ENCODE measurements at places on chromosomes 3 and 15.
A peak's percentile ranks its signal among the peaks of the same experiment; 100 is the strongest.

GRCh38 chr3:100033903-100034471 is 80.3 kb downstream of the FILIP1L start:
- DNase-seq: no peak

GRCh38 chr15:90647326-90647725 is 69.8 kb upstream of the BLM start:
- no peak for DNase-seq

- DNase-seq: no peak
Observed at GRCh38 chr15:36177590-36178302, 401.7 kb upstream of the CDIN1 start.

GRCh38 chr3:175316799-175317198 is 457.7 kb downstream of the NAALADL2 start:
- DNase-seq: no peak

DNA sequence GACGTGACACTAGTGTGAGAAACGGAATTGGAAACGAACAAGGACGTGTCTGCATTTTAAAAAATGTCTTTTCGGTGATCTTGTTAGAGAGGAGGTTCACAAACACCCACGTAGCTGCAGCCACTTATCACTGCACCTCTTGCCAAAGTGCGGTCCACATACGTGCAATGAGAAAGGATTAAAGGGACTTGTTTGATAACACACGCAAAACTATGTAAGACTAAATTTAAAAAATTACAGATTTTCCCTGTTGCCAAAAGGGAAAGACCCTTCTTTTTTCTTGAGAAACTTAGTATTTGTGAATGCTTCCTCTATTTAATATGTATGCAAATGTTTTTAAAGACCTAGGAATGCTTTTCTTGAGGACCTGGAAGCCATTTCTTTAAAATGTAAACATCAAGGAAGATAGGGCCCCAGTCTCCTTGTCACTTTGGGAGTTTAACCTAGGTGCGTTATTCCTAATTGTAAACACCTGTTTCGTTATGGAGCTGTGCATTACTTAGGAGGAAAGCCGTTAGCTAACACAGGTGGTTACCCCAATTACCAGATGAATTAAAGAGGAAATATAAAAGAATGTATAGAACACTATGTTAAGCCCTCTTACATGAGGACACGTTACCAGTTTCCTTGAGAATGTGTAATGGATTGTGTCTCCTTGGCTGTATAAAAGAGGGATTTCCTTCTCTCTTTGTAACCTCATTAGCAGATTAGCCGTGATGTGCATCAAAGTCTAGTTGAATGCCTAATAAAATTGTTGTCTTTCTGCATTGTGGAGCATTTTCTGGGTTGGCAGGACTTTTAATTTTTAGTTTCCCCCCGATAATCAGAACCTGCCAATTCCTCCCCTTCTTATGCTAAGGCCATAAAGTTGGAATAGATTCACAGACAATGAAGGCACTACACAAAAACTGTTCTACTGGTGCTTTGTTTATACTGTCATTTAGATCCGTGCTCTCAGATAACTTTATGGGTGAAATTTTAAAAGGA is 1.0 kb downstream of the LEKR1 start:
- no peak for DNase-seq

DNA sequence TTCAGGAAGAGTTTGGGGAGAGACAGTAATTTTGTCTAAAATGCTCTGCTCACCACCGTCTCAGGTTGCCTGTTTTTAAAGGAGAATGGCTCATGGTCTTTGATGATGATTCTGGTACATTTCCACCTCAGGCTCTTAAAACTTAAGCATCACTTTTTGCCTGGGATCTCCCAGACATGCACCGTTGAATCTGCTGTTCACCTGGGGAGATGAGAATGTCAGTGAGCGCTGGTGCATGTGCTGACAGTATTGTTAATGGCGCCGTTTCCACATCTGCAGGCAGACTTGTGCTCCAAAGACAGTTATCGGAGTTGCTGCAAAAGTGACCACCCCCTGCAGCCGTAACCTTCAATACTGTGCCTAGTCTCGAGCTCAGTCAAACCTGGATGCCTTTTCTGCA is 219.0 kb upstream of the TPM1 start:
- DNase-seq: no peak

DNA sequence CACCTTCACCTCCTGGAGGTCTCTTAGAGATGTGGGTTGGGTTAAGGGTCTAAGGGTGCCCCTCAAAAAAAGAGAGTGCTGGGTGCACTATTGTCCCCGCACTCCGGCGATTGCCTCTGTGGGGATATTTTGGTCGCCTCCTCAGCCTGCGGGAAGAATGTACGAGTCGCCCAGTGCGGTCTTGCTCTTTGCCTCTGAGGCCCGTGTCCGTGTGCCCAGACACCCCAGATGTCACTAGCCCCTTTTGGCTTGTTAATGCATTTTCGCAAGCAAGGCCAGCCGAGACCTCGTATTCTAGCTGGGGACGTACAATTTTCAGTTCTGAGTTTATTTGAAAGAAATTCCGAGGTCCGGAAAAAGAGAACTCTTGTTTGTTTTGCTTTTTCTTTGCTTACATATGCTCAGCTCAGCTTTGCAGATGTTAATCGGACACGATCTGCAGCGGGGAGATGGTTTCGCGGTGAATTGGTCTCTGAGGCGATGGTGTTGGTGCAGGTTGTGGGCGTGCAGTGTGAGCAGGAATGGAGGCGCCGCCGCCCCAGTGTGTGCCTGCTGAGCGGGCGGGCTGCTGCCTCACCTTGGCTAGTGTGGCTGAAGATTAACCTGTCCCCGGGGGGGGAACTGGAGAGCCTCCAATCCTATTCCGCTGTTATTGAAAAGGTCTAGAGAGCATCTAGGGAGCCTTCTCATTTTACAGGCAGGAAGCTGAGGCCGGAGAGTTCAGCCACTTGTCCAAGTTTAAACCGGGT is 1.4 kb downstream of the ST6GAL1 start:
- DNase-seq: peak; percentile 77

GRCh38 chr3:120907659-120908029 is 361 bp upstream of the STXBP5L start:
- DNase-seq: no peak

DNA sequence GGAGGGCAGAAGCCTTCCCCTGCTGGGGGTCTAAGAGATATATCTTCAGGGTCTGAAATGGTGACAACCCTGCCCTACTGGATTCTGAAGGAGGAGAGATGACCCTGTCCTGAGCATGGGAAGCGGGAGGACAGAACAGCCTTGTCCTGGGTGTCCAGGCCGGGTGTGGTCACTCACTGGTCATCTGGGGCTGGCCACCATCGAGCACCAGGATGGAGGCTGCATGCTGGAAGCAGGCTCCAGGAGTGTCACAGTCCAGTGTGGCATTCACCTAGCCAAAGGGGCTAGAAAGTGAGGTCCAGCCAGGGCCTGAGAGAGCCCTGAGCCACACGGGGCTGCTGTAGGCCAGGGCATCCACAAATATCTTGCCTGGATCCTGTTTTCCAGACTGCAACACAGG is 5.2 kb downstream of the CDHR4 start:
- no peak for DNase-seq

GRCh38 chr15:46815765-46816164 is 901.5 kb upstream of the SEMA6D start:
- no peak for DNase-seq

DNA sequence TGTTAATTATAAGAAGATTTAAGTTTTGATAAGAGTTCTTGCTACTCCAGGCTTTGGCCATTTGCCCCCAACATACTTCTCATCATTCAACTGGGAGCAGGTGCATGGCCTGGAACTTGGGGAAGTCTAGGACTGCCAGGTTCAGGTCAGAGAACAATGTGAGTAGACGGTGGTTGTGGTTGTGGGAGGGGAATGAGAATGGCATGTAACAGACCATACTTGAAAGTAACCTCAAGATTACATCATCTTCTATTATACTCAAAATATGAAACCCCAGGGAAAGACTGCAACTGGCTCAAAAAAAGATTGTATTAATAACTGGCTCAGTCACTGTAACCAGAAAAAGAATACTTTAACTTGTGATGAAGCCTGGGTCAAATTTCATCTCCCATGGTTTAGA is 364.9 kb upstream of the DPPA4 start:
- DNase-seq: peak; percentile 31

DNA sequence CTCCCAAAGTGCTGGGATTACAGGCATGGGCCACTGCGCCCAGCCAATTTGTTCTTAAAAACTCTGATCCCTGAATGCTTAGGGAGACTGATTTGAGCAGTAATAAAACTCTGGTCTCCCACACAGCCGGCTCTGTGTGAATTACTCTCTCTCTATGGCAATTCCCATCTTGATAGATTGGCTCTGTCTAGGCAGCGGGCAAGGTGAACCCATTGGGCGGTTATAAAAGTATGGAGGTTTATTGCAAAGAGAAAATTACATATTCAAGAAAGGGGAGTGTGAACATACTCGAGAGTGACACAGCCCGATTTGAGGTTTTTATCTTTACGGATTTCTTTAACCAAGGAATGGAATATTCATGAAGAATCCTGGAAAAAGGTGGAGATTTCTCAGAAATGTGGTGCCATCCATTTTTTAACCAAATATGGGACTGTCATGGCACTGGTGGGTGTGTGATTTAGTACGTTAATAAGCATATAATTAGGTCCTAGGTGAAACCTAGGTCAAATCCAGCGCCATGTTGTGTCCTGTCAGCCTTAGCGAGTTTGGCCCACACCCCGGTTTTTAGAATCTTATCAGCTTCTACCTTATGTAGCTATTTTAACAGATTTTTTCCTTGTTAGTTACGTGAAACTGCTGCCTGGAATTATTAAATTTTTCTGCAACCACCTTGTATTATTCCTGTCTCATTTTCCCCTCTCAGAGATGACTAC is 7.2 kb upstream of the GMPS start:
- peak; percentile 66 for DNase-seq

DNA sequence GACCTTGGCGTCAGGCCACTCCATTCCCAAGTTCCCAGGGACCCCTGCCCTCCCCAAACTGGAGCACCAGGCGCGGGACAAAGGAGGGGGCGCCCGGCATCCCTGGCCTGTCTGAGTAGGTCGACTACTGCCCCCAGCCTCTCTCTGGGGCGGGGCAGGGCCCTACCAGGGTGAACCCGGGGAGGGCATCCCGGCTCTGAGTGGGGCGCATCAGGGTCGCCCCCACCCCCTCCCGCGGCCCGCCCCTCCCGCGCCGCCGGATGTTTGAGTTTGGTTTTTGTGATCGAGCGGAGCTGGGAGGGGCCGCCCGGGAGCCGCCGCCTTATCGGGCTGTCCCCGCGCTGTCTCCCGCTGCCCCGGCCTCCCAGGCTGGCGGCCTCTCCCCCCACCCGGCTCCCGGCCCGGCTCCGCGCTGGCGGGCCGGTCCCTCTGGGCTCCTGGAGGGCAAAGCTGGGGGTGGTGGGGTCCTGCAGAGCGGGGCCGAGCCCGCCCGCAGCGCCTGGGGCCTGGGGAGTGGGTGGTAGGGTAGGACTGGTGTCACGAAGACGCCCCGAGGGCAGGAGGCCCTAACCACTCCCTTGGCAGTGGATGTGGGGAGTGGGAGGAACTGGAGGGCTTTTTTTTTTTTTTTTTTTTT is 47.2 kb upstream of the SMAD6 start:
- DNase-seq: peak; percentile 57

DNA sequence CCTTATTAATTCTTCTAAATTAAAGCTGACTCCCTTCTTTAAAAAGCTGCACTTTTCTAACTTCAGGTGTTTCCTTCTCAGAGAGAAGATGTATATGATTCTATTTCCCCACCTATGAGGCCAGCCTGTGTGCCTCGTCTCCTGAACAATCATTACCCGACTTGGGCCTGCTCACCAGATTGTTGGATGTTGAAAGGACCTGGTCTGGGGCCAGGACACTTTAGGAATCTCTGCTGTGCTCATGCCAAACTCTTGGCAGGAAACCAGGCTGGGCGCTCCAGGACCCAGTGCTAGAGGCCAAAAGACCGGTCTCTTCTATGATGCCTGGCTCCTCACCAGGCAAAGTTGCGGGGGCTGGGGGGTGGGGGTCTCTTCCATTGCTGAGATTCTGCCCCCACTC is 16.9 kb upstream of the LRRC31 start:
- no peak for DNase-seq

DNA sequence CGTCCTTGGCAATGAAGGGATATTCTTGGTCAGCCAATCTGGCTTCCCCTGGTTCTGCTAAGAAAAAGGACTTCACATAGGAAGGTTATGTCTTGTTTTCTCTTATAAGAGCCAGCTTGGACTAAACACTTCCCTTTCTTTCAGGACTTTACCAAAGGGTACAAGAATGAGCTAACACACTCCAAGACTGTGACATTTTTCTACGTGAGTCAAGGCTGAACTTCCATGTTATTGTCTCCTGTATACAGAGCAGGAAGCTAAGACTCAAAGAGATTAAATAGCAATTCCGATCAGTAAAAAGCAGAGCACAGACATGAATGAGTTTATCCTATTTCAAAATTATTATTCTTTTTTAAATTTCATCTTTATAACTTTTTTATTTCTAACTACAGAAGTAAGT is 63.3 kb upstream of the STT3B start:
- DNase-seq: no peak

- no peak for DNase-seq
Observed at GRCh38 chr15:72983801-72984545, 68.3 kb upstream of the NEO1 start.

DNA sequence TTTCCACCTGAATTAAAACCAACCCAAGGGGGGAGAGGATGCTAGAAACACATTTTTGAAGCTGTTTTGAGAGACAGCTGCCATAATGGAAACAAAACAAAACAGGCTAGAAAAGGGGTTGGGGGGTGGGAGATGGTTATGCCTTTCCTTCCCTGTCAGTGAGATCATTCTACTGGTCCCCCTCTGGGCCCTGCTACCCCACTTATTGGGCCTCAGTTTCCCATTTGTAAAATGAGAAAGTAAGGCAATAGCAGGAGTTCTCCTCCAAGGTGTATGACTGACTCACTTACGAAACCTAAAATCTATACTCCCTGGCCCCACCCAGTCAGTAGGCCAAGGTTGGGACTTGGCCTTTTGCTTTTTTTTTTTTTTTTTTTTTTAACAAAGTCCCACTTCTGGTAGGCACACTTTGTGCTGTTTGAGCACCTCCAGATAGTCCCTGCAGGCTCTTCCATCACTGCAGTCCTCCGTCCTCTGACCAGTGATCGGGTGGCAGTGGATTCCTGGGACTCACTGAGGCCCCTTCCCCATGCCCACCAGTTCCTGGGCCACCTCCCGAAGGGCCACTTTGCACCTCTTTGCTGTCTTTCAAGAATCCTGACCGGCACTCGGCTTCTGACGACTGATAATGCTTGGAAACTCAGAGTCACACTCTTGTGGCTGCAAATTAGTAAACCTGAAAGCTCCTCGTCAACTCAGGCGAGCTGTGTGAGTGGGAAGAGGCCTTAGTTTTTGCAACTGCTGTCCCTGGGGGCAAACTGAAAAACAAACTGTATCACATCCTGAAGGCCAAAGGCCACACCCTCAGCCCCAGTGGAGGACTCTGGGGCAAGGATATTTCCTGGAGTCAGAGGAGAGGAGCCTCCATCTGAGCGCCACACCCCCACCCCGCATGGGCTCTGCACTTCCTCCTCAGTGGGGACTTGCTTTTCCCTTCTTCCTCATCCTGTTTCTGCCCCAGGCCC is 6.7 kb upstream of the PSTPIP1 start:
- DNase-seq: peak; percentile 50
